ENCODE measurements at places on chromosomes 6 and 20.

- no peak for DNase-seq
These were observed 16.8 kb upstream of the AKIRIN2 start for GRCh38 chr6:87718662-87719433.

GRCh38 chr6:163100259-163100658 lies 314.3 kb upstream of the QKI start:
- no peak for DNase-seq

DNA sequence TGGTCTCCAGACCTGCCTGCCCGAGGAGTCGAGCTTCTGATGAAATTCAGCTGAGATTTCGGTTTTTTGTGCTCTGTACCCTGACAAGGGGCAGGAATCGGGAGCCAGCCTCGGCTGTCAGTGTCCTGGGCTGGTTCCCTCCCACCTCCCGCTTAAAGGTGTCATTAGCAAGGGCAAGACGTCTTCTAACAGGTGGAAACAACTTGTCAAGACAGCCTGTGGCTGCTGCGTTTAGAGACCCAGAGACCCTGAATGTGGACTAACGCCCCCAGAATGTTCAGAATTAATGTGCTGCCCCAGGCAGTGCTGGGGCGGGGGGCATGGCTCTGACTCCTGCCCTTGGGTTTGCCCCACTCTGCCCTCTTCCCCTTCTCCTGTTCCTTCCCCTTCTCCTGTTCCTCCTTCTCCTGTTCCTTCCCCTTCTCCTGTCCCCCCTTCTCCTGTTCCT lies 69.7 kb downstream of the PHACTR3 start:
- DNase-seq = no peak

DNA sequence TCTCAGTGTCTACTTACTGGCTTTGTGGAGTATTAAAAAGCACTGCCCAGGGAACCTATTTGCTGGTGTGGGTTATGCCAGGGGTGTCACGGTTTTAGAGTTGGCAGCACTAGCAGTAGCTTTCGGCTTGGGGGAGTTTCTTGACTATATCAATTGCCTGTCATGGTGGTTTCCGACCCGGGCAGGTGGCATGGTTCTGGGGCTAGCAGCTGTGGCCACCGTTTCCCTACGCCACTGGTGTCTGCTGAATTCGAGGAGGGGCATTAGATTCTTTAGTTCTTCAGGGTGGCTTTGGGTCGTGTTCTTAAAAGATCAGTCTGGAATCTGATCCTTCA lies 55.6 kb upstream of the FOXC1 start:
- DNase-seq = no peak

DNA sequence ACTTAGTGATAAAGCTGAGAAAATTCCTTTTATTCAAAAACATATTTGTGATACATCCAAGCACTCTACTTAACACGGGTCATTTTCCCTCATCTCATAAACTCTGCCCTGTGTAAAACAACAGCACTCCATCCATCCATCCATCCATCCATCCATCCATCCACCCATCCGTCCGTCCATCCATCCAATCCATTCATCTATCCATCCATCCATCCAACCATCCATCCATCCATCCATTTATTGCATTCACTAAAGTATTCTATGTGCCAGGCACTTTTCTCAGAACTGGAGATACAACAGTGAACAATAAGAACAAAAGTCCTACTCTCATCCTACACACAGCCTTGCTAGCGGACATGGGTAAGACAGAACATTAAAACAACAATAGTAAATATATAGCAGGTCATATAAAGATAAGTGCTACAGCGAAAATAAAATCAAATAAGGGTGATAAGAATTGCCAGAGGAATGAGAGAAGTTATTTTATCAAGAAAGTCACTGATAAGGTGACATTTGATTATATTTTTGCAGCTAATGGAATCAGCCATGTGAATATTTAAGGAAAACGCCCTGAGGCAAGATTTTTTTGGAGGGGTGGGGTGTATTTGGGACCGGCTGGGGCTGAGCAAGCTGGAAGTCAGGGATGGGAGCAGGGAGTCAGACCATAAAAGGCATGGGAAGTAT lies 78.2 kb downstream of the ADAT2 start:
- no peak for DNase-seq

GRCh38 chr6:154448448-154449096 lies 61.9 kb downstream of the CNKSR3 start:
- DNase-seq = peak; percentile 52

DNA sequence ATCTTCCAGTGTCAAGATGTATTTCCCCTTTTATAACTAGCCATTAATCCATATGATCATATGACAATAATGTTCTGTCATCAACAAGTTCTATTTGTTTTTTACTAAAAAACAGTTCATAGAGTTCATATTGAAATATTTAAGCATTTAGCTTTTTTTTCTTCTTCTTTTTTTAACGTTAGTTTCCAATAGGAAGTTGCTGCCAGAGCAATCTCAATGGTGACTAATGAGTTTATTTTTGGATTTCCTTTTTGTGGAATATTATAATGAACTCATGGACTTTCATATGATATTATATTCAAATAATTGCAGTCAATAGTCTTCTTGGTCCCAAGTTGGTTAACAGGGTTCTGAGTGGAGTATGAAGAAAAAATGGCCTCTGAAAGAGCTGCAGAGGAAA lies 343.3 kb downstream of the BCKDHB start:
- DNase-seq = no peak

GRCh38 chr6:5764401-5764955 lies 242.2 kb downstream of the NRN1 start:
- peak; percentile 33 for DNase-seq

DNA sequence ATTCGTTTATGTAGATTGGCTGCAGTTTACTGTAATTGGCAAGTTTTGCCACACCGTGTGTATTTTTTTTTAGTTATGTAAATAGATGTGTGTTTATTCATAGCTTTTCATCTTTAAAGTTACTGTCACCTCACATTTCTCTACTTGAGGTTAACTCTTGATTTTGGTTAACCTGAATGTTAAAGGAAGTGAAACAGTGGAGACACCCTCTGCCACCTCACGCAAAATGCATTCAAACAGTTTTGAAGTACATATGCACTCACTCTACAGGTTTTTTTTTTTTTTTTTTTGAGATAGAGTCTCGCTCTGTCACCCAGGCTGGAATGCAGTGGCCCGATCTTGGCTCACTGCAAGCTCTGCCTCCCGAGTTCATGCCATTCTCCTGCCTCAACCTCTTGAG lies 17.7 kb downstream of the OR2A4 start:
- no peak for DNase-seq

- DNase-seq = no peak
These were observed 75.7 kb upstream of the CLDN20 start for GRCh38 chr6:155187994-155188706.

GRCh38 chr20:31956556-31957526 lies 5.0 kb upstream of the PDRG1 start:
- no peak for DNase-seq

DNA sequence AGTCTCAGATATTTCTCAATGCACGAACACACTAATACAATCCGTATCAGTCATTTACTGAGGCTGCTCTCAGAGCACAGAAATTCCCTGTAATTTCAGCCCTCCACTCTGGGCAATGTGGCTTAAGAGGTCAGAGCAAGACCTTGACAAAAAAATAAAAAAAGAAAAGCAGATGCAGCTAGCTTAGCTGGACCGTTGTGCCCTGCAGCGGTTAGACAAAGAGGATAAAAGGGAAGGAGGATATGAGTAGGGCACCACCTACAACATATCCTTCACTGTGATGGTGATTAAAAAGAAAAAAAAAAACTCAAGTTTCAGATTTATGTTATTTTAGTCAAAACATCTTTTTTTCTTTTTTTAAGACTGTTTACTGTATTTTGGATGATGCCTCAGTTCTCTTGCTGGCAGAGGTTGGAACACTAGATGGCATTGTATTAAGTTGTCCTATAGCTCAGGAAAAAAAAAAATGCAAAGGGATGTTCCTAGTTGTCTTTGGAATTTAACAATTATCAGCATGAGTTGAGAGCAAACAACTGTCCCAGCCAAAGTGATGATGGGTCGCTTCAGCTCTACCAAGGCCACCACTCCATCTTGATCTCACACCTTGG lies 59.9 kb downstream of the ANKEF1 start:
- DNase-seq = no peak

DNA sequence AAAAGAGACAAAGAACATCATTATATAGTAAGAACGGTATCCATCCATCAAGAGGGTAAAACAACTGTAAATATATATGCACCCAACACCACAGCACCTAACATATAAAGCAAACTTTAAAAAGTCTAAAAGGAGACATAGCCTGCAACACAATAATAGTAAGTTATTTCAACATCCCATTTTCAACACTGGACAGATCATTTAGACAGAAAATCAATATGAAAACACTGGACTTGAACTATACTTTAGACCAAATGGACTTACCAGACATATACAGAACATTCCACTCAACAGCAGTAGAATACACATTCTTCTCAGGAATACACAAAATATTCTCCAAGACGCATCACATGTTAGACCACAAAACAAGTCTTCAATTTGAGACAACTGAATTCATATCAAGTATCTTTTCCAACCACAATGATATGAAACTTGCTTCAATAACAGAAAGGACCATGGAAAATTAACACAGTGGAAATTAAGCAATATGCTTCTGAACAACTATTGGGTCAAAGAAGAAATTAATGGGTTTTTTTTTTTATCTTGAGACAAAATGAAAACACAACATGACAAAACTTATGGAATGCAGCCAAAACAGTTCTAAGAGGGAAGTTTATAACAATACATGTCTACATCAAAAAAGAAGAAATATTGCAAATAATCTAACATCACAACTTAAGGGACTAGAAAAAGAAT lies 23.9 kb upstream of the ASF1A start:
- no peak for DNase-seq

DNA sequence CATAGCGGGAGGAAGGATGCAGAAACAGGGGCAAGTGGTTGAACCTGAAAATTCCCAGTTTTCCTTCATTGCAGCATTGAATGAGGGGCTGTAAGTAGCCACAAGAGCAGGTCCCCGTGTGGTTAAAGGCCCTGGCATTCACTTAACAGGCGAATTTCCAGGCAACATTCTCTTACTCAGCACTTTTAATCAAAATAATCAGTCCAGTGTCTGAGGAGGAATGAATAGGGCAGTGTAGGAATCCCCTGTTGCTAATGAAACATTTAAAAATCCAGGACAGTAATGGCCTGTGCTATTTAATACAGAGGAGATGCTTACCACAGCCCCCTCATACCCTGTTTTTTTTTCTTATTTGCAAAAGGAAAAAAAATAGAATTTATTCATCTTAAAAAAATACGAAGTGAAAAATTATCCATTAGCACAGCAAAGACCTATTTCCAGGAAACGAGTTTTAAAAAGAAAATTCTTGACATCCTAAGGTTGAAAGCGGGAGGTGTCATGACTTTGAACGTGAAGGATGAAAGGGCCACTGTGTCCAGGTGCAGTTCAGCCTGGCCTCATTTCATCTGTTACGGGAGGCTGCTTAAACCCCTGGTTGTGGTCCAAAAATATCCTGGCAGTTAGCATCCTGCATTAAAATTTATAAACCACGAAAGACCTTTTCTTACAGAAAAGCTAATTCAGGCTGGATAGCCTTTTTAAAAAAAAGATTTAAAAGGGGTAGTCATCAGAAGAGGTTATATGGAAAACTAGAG lies 20.2 kb downstream of the MYLK4 start:
- no peak for DNase-seq

DNA sequence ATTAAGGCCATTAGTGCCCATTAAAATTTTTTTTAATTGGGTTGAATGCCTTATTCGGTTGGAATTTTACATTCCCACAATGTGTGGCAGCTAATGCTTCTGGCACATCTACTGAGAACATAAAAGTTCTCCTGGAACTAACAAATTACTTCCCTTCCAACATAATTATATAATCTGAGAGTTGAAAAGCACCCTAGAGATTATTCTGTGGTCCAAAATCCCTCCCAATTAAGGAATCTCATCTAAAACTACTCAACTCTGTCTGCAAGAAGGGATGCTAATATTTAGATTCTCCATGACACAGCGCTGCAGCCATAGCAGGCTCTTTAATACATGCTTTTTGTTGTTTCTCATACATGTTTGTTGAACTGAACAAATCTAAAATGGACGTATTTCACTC lies 4.0 kb downstream of the NUDT3 start:
- DNase-seq = no peak

DNA sequence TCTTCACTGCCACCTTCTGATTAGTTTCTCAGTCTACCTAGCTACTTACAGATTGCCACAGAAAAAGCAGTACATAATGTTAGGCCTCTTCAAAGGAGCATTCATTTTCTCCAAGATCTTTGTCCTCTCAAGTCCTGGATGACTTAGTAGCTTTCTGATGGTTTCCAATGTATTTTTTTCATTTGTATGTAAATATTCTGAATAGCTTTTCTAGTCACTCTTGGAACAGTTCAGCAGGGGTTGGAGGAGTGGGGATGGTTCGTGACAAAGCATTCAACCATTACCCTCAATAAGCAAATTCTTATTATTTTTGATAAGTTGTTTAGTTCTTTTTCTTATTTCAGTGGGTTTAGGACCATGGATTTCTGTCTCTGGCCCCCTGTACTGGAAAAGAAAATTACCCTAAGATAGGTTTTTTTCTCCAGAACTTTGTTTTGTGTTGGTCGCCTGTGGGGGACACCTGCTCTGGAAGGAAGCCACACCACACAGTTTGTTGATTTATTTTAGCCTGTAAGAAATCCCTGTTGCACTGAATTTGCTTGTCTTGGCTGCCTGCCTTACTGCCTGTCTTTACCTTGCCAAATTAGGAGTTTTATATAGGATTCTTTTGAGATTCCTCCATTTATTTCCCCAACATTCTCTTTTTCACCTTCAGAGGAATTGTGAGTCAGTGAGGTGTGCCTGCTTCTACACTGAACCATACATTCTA lies 247.9 kb downstream of the RFPL4B start:
- DNase-seq = no peak

All from kidney tubule cell (primary cell).